ENCODE measurements at places on chromosomes 7 and 10.

DNA sequence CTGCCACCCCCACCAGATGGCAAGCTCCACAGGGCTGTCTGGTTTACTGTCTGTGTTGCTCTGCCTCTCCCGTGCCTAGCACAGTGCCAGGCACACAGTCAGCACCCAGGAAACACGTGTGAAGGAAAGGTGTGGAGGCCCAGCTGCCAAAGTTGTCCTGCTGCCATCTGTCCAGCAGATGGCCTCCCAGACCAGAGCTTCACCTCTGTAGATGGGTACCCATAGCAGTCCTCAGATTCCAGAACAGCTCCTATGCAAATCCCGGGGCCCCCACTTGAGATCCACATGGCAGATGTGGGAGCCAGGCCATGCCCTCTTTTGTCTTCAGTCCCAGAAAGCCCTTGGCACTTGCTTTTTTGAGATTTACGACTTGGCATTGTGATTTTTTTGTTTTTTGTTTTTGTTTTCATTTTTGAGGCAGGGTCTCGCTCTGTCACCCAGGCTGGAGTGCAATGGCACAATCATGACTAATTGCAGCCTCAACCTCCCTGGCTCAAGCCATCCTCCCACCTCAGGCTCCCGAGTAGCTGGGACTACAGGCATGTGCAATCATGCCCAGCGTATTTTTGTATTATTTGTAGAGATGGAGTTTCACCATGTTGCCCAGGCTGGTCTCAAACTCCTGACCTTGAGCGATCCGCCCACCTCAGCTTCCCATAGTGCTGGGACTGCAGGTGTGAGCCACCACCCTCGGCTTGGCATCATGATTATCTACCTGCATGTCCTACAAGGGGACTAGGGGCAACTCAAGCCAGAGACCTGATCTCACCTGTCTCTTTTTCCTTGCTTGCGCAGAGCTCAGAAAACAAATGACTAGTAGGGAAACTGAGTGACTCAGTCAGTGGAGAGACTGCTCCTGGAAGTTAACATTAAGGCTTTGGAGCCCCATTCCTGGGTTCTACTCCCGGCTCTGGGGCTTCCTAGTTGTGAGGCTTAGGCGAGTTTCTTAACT lies 16.9 kb upstream of the PALD1 start:
- DNase-seq: no peak

- DNase-seq: no peak
Measured at GRCh38 chr10:22552888-22553378, 161.4 kb downstream of the PIP4K2A start.

- DNase-seq: no peak
Measured at GRCh38 chr10:110783509-110784107, 88.1 kb upstream of the PDCD4 start.

- no peak for DNase-seq
Measured at GRCh38 chr7:22432203-22432718, 67.7 kb downstream of the STEAP1B start.

- DNase-seq: no peak
Measured at GRCh38 chr10:76618171-76618570, 1019.4 kb downstream of the KCNMA1 start.

DNA sequence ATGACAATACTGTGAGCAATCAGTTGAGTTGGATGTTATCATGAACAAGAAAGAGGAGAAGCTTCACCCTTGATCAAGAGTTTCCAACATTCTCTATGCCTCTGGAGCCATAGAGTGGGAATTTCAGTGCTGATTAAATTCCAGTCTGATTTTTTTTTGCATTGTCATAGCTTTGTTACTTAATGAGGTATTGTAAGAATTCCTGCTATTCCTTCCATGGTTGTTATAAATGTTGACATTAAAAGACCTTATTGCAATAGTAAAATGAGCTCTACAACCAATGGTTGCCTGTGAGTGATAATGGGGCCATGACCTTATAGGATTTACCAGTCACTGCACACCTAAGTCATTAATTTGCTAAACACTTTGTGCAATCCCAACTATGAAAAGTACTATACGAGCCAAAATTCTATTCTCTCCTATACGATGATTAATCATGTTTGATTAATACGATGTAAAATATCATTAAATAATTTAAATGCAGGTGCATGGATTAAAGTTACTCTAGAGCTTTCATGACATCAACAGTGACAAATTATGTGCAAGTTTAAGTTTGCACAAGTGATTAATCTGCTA lies 353.2 kb upstream of the KLF6 start:
- no peak for DNase-seq

DNA sequence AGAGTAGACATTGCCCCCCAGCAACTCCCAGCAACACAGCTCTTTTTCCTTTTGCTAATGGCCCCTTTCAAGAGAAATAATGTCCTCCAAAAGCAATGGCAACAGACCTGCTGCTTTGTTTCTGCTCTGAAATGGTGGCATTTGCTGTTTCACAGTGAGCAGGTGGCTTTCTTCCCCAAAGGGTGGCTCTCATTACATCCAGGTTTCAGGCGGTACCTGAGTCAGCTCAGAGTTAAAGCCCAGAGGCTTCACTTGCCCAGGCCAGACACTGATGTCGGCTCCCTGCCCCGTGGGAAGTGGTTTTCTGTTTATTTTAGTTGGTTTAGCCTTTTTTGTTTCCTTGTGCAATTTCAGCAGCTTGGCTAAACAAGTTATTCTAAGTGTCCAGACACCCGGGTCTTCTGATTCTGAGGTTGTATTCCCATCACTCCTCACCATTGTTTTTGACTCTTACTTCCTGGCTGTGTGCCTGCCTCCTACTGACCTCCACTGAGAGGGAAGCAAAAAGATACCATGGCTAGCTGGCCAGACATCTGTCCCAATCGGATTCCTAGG lies 7.8 kb upstream of the ATOH7 start:
- no peak for DNase-seq

GRCh38 chr10:5040781-5041470 lies 37.3 kb upstream of the AKR1C2 start:
- DNase-seq: no peak

DNA sequence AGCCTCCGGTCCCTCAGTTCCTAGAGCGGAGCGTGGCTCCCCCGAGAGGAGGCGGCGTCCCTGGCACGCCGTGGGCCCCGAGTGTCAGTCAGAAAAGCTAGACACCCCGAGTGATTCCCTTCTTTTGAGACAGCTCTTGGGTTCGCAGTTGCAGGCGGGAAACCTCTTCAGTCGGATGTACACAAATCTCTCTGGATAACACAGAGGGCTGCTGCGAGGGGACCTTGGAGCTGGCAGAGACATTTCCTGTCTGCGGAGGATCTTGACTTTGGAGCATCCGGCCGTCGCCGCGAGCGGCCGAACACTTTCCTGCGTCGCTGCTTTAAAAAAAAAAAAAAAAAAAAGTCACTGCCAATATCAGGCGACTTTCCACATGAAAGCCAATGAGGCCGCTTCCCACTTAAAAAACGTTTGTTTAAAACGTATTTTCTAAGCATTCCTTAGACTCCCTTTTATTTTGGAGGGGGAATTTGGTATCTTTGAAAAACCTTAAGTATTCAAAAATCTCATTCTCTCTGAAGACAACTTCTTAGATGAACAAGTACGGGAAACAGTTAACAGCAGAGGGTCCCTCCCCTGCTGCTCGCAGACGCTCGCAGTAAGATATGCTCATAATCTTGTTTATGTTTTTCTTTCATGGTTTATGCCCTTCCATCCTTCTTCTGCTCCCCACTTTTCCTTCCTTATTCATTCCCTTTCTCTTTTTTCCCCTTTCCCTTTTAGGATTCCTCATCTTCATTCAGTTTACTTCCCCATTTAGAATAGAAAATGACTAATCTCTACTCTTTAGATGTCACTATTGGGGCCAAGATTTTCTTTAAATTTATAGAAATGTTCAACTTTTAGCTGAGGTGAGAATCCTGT lies 10.0 kb downstream of the HHEX start:
- no peak for DNase-seq

DNA sequence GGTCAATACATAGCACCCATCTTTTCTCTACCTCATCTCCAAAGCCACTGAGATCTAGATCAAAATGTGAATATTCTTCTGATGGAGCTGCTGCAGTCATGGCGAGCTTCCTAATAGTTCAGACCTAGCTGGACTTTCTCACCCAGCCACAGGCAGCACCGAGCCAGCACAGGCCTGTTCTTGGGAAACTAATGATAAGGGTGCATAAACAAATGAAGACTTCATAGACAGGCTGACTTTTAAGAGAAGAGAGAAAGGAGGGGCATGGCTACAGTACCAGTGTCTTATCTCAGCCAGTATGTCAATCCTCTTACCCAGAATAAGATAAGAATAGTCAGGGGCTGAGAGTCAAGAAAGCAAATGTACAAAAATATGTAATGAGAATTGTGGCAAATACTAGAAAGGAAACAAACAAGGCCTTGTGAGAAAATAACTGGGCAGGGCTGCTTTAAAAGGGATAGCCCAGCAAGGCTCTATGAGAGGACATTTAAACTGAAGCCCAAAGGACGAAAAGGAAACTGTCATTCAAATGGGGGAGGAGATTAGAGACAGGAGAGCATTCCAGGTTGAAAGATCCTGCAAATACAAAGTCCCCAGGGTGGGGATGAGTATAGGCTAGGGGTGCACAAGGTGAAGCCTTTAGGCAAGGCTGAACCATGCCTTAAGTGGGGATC lies 21.8 kb upstream of the CDK14 start:
- DNase-seq: no peak

- no peak for DNase-seq
Measured at GRCh38 chr10:116270126-116270770, 2.8 kb downstream of the GFRA1 start.

DNA sequence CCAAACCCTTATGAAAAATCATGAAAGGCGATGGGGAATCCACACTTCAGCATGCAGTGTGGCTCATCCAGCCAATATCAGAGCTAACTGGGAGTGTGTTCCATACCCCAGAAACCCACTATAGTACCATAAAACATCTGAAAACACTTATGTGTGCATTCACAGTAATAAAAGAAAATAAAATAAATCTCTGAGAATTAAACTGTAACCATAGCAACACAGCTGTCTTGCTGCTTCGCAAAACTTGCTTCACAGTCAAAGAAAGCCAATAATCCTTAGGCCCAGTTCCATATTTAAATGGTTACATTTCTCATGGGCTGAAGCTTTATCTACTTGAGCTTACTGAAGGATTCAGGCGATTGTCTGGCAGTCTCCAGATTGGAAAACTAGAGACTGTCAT lies 19.9 kb upstream of the POLR1F start:
- no peak for DNase-seq

DNA sequence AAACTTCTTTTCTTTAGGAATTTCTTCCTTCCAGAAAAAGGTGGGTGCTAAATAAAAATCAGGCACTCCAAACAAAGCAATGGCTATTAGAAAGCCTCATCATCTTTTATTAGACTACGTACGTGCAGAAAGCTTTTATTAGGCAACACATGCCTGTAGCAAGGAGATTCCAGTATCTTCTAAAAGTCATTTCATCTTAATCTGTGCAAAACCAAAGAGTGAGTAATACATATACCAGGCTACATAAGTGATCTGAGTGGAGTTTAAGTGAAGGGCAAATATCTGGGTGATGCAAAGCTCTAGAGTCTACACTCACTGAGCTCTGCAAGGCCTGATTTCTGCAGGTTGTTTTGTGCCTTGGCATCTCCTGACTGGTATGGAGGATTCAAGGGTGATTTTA lies 231.7 kb downstream of the ELMO1 start:
- no peak for DNase-seq

DNA sequence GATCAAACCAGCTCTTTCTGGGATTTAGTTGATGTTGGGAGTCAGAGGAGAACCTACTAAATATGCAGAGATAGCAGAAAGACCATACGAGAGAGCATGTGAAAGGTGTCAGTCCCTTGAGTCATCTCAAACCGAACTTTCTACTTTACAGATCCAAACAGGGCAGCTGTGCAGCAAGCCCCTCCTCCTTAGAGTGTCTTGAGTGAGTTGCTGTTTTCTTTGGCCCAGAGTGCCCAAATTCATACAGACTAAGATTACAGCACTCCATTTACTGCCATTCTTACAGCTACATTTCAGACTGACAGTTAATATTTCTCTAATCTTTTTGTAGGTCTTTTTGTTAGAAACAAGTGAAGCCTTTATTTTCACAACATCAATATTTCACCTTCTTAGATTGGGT lies 53.4 kb downstream of the NRCAM start:
- no peak for DNase-seq

GRCh38 chr10:43401627-43402026 lies 7.4 kb downstream of the HNRNPF start:
- DNase-seq: no peak

DNA sequence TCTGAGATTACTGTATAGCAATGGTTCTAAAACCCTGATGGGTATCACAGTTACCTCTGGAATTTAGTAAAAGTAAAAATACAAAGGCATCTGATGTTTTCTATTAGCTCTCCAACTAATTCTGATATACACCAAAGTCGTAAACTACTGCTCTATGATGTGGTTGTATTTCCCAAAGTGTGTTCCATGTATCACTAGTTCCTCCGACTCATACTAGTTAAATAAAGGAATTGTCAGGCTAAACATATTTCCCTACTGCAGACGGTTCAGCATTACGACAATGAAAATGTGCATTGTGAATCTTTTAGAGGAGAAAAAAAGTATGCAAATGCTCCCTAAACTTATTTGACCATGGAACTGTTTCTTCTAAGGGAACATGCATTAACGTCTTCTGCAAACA lies 38.9 kb downstream of the ZNF365 start:
- no peak for DNase-seq

- DNase-seq: no peak
Measured at GRCh38 chr7:43764807-43765491, 6.5 kb downstream of the BLVRA start.

- DNase-seq: no peak
Measured at GRCh38 chr10:116747325-116747724, 5.0 kb upstream of the HSPA12A start.

DNA sequence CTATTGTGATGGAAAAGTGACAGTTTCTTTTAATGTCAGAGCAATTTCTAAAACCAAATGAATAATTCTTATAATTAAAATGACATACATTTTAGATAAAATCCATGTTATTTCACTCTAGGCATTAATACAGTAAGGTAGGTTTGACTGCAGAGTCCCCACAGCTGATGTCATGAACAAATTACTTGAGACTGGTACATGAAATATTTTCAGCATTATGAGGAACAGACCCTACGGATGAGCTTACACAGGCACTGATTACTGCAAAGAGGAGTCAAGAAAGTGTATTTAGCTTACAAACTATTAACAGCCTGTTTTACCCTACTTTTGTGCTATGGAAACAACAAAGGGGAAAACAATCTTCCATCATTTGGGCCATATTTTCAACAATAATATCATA lies 8.9 kb downstream of the COL1A2 start:
- no peak for DNase-seq

GRCh38 chr7:141837683-141838082 lies 3.6 kb downstream of the PRSS37 start:
- DNase-seq: no peak

DNA sequence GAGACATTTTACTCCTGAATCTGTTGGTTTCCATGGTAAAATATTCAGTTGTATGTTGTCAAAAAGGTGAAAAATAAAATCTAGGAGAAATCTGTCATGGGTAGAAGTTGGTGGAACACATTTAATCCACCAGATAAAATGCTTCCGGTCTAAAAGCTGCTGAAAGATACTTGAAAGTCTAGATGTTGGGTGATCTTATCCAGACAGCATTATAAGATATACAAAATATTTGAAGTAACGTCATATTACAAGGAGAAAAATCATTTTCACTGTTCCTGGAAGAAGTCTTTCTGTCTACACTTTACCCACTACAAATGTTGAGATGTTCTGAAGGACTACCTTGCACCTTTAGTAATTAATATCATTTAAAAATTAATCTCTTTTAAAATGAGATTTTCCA lies 40.9 kb downstream of the CALD1 start:
- no peak for DNase-seq

GRCh38 chr7:104230606-104231005 lies 22.8 kb upstream of the ORC5 start:
- no peak for DNase-seq

- no peak for DNase-seq
Measured at GRCh38 chr10:113479346-113480080, 73.3 kb upstream of the HABP2 start.
